ENCODE measurements at places on chromosomes 4 and X.
A peak's percentile ranks its signal among the peaks of the same experiment; 100 is the strongest.

GRCh38 chr4:14607578-14607977 is 394.7 kb upstream of the CPEB2 start:
- no peak for DNase-seq

DNA sequence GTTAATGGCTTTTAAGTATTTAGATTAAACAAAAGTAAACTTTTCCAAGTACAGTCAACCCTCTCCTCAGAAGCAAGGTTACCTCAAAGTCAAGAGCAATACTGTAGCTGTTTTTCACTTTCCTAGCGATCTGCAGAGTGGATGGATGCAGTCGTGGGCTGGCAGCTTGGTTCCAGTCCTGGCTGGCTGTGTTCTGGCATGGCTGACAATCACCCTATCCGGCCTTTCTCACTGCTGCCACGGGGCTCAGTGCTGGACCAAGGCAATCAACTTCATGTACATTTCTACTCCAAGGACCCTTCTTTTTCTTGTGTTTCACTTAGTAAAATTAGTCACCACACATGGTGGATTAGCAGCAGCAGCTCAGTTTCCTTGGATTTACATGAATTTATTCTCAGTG is 208.3 kb downstream of the GABRB1 start:
- DNase-seq = no peak

- no peak for DNase-seq
These were observed 2.0 kb upstream of the TMPRSS11D start for GRCh38 chr4:67885762-67886161.

DNA sequence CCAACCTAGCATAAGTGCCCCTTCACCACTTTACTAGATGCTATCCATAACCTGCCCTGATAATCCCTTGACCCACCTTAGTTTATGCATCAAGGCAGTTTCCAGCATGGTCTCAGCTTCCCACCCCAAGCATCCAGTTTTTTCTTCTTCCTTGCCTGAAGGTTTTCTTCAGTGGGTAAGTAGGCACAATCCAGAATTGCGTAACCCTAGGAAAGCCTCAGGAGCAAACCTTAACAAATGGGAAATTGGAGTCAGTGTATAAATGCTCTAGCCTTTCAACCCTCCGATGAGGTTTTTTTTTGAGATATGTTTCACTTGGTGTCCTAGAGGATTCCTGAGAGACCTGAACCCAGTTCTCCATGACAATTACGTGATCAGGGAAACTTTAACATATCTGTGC is 614.0 kb upstream of the BOD1L1 start:
- no peak for DNase-seq

- DNase-seq = no peak
These were observed 41.1 kb upstream of the AFF2 start for GRCh38 chrX:148459343-148459742.

- DNase-seq = no peak
These were observed 327.0 kb upstream of the CTSO start for GRCh38 chr4:156280686-156281085.

- DNase-seq = no peak
These were observed 64.8 kb upstream of the RBPJ start for GRCh38 chr4:26255989-26256388.

- DNase-seq = no peak
These were observed 18.0 kb upstream of the TMSB4X start for GRCh38 chrX:12956704-12957534.

DNA sequence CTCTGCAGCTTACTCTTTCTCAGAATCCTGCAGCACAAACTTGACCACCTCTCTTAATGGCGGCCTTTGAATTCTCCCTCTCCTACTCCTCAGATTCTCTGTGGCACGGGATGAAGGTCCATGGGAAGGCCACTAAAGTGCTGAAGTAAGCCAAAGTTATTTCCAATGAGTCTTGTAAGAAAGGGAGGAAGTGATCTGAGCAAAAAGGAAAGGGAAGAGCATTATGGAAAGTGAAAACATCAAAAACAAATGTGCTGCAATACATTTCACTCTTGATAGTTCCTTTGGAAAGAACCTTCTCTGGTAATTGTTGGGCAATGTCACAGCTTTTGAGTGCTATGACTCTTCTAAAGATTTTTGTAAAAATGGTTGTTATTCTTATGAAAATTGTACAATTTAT is 54.3 kb upstream of the CAMK2D start:
- no peak for DNase-seq

DNA sequence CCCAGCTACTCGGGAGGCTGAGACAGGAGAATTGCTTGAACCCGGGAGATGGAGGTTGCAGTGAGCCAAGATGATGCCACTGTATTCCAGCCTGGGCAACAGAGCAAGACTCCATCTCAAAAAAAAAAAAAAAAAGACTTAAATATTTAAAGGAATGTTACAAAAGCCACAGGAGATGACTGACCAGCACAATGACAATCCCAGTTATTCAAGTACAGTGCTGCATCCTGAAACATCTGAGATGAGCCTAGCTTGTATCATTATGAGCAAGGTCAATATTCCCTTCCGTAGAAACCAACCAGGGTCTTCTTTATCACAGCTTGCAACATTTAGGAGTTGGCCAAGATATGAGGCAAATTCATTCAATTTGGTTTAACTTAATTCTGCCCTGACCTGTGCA is 38.6 kb downstream of the LNX1 start:
- no peak for DNase-seq

- no peak for DNase-seq
These were observed 64.6 kb upstream of the ENPP6 start for GRCh38 chr4:184282251-184282713.

DNA sequence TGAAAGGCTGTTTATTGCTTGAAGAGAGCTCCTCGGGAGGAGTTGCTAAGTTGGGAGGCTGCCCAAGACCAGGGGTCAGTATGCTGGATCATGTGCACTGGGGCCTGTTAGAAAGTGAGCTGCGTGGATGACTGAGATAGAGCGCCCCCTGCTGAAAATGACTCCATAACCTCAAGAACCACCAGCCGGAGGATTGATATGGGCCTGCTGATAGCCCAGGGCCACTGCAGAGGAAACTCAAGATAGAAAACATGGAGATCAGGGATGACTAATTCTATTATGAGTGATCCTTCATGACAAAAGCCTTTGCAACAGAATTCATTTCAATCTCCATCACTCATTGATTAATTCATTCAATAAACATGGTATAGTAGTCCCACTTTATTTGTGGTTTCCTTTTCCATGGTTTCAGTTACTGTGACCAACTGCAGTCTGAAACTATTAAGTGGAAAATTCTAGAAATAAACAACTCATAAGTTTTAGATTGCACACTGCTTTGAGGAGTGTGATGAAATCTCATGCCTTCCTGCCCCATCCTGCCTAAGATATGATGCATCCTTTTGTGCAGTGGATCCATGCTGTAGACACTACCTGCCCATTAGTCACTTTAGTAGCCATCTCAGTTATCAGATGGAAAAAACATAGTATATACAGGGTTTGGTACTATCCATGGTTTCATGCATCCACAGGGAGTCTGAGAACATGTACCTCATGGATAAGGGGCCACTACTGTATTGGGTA is 126.7 kb upstream of the MBNL3 start:
- DNase-seq = no peak

DNA sequence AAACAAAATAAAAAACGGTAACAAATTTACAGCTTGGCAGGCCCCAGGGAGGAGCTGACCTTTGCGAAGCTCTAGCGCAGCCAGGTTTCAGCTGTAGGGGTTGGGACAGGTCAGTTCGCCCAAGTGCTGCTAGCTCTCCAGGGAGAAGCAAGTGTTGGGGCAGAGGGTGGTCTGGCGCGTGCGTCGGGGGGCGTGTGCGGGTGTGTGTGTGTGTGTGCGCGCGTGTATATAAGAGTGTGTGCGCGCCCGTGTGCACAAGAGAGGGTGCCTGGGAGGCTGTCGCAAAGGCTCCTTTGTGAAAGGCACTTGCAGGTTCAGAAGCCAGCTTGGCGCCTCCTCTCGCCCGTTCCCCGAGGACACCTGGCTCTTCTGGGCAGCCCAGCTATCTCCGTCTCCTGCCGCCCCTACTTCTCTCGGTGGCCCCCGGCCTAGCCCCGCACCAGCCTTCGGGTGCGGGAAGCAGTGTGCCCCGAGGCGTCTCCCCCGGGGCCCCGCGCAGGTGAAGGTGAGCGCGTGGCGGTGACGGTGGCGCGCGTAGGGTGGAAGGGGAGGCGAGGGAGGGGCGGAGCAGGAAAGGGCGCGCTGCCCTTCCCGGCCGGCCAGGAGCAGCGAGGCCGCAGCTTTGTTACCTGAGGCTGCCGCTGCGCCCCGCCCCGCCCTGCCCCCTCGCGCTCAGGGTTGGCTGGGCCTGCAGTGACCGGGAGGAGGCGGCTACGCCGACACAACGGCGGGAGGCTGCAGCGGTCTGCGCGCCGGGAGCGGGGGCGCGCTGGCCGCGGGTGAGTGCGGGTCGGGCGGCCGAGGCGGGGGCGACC is at the start of gene FHDC1:
Gene FHDC1 (plus strand): TSS at position 693 of the 815 bp plus-strand sequence. CDS start 6,735 bp downstream, outside the sequence.
- peak; percentile 58 for DNase-seq

GRCh38 chr4:10593130-10593529 is 91.4 kb downstream of the CLNK start:
- no peak for DNase-seq

GRCh38 chrX:20829665-20830491 is 544.3 kb upstream of the CNKSR2 start:
- DNase-seq = no peak

GRCh38 chr4:40750461-40751258 is 905 bp downstream of the NSUN7 start:
- no peak for DNase-seq

- no peak for DNase-seq
These were observed 60.2 kb downstream of the SEPSECS start for GRCh38 chr4:25100021-25100555.

- DNase-seq = no peak
These were observed 47.9 kb upstream of the FGF13 start for GRCh38 chrX:138759217-138759943.

DNA sequence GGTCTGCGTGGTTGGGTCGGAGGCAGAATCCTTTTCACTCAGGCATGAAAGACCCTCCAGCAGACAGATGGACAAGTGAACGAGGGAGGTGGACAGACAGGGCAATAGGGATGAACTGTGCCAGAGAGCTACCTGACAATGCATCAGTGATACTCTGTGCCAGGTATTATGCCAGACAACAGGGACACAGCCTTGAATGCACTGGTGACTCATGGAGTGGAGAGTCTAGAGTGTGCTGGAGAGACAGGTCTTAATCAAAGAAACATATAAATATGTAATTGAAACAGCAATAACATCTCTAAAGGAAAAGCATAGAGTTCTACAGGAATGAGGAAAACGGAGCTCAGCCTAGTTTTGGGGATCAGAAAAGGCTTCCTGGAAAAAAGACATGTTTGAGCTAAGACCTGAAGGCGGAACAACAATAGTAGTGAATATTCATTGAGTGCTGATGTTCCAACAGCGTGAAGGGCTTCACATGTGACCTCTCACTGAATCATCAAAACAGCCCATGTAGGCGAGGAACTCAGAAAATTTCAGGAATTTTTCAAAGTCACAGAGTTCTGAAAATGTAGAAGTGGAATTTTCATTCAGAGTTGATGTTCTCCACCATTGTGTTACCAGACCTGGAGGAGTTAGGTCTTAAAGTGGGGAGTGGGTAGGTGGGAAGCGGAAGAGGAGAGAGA is 20.0 kb upstream of the FGFBP2 start:
- DNase-seq = no peak

- no peak for DNase-seq
These were observed 287.2 kb downstream of the DTHD1 start for GRCh38 chr4:36568575-36568974.

- DNase-seq = no peak
These were observed 52.3 kb downstream of the C4orf51 start for GRCh38 chr4:145732001-145732815.

- peak; percentile 19 for DNase-seq
These were observed 111.4 kb upstream of the EOLA2 start for GRCh38 chrX:150049647-150050046.

DNA sequence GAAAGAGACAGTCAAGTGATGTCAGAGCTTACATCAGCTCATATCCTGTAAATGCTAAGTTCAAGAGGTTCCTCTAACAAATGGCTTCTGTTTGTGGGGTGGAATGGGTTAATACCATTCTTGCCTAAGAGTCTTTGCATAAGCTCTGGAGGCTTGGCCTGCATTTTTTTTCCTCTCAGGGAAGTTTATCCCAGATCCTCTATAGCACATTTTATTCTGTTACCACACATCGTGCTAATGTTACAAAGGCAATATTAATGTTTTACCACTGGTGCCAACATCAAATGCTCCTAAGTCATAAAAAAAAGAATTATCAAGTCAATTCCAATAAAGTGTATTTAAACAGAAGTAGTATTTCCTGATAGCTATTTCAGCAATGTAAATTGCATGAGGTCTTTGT is 2.9 kb upstream of the ADH6 start:
- DNase-seq = no peak

- DNase-seq = no peak
These were observed 70.7 kb downstream of the DCAF8L2 start for GRCh38 chrX:27660878-27661277.

DNA sequence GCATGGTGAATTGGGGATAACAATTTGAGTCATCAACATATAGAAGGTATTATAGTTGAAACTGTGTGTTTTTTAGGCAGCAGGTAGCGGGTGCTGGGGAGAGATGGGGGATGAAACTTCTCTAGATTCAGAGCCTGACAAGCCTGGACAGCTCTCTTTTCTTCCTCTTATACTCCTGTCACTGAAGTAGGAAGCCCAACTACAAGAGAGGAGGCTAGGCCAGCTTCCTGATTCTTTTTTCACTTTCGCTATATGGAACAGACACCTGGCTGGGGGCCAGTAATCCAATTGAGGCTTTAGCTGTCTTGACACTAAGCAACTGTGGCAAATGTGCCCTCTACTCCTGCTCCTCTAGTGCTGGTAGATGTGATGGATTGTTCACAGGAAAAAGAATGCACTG is 69.2 kb downstream of the PHKA1 start:
- DNase-seq = no peak

DNA sequence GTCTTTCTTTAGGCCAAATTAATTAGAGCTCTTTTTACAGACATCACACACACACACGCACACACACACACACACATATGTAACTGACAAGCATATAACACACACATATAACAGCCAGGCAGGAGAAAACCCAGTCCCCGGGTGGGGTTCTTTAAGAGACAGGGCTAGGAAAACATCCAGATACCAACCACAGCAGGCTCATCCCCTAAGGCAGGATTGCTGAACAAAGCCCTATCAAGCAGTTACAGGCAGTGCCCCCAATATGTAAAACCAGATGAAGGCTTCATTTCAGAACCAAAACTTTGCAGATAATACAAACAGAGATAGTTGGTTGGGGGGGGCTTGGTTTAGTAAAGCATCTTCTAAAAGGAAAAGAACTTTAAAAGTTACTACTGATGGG is 18.0 kb upstream of the FAM47E start:
- no peak for DNase-seq

Data from LNCaP clone FGC (cell line).